ENCODE measurements at places on chromosomes 3 and 15. TPM values are rescaled to one million over a fixed set of nuclear protein-coding genes. Genes with fewer than 3 reads are reported as not detected.
A peak's percentile ranks its signal among the peaks of the same experiment; 100 is the strongest.

The TMCO5A gene
- total RNA-seq, result not detected

The NAALADL2 gene
- not detected for total RNA-seq

The DUOXA2 gene
- total RNA-seq, result not detected

DNA sequence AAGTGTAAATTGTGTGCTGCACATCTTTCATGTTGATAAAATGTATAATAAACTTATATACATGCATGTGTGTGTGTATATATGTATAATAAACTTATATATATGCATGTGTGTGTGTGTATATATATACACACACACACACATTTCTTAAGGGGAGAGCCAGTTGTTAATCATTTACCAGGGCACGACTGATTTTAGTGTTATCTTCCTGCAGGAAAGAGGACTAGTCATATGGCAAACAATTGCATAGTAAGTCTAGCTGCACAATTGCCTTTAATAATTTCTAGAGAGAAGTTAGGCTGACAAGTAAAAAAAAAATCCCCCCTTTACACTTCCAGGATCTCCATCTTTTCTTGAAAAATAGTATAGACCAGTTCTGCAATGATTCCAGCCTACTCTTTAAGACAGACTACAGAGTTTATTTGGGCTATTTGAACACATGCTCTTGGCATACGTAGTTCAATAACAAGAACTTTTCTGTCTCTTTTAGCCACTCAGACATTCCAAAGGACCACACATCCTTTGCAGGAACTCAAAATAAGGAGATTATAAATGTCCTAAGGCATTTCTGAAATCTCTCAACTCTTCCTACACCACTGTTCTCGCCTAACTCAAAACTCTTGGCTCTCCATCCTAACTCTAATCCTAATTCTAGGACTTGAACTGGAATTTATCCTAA is 163.6 kb upstream of the SETMAR start:
- no peaks in the 10 kb centered on the region for H3K27me3 ChIP-seq
- no peak overlapping the region for H3K27ac ChIP-seq
- no peaks in the 10 kb centered on the region for H3K4me1 ChIP-seq
- no peak for DNase-seq

DNA sequence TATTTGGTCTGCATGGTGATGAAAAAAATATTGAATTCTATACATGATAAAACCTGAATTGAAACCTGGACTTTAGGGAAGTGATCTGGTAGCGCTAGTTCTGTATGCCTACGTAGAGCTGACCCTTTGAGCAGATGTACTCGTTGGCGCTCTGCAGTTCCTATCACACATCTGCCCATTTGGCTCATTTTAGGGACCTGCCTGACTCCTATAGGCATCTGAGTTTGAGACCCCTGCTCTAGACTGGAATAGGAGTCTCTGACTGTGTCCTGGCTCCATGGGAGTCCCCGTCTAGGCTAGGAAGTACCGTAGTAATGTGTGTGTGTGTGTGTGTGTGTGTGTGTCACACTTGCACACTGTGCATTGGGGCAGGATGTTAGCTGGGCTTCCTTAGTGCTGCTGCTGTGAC is 21.2 kb downstream of the STARD5 start:
- H3K4me1 ChIP-seq, result peaks cover 74% of the 10 kb centered on the region
- H3K4me3 ChIP-seq, result peak overlapping the region; percentile 94
- H3K27me3 ChIP-seq, result no peaks in the 10 kb centered on the region

- no peaks in the 10 kb centered on the region for H3K36me3 ChIP-seq
- no peak for DNase-seq
- no peaks in the 10 kb centered on the region for H3K4me1 ChIP-seq
- H3K27ac ChIP-seq, result no peak overlapping the region
- H3K27me3 ChIP-seq, result peaks cover 4% of the 10 kb centered on the region
Measured at GRCh38 chr3:127157171-127157828, 35.6 kb upstream of the PRR23E start.
